Astrocyte of the cerebellum (primary cell): ENCODE measurements at places on chromosomes 1 and 21.

GRCh38 chr1:29355375-29355774 is 119.1 kb downstream of the PTPRU start:
- DNase-seq, result no peak

DNA sequence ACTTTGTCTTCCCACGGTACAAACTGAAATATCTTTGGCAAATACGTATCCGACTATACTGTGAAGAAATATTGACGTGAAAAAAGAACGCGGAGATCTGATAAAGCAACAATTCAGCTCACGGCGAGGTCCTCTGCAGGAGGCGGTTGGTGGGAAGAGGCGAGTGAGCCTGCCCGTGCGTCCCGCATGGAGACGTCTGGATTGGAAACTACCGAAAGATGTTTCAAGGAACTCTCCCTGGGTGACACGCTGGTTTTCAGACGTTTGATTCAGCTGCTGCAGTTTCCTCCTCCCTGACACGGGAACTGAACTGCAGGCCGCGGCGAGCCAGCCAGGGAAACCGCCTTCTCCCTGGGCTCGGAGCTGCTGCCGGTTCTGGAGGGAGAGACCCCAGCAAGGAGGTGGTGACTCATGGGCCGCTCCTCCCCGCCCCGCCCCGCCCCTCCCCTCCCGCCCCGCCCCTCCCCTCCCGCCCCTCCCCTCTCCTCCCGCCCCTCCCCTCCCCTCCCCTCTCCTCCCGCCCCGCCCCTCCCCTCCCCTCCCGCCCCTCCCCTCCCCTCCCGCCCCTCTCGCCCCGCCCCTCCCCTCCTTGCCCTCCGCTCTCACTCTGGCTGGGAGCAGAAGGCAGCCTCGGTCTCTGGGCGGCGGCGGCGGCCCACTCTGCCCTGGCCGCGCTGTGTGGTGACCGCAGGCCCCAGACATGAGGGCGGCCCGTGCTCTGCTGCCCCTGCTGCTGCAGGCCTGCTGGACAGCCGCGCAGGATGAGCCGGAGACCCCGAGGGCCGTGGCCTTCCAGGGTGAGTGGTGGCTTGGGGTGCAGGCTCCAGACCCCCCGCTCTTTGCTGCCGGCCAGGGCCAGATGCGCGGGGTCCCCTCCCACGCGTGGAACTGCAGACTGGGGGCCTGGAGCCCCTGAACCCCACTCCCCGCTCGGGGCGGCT is at the start of gene COL6A1:
COL6A1 (plus strand) TSS at position 620 of the 941 bp plus-strand sequence; CDS start at position 701, 81 bp downstream.
- peak; percentile 75 for DNase-seq

GRCh38 chr1:151612501-151613281 is 841 bp downstream of the SNX27 start:
- no peak for DNase-seq

DNA sequence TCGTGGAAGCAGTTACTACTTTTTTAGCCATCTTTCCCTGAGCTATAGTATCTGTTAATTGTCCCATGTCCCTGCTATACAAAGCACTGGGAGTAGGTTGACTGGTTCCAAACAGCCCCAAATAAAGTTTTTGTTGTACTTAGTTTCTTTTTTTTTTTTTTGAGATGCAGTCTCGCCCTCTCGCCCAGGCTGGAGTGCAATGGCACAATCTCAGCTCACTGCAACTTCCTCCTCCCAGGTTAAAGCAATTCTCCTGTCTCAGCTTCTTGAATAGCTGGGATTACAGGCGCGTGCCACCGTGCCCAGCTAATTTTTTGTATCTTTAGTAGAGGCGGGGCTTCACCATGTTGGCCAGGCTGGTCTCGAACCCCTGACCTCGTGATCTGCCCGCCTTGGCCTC is 3.3 kb downstream of the NCSTN start:
- no peak for DNase-seq

GRCh38 chr1:58432851-58433668 is 113.5 kb downstream of the OMA1 start:
- DNase-seq, result peak; percentile 83

GRCh38 chr1:11700601-11701467 is 9.3 kb downstream of the DRAXIN start:
- DNase-seq, result no peak

DNA sequence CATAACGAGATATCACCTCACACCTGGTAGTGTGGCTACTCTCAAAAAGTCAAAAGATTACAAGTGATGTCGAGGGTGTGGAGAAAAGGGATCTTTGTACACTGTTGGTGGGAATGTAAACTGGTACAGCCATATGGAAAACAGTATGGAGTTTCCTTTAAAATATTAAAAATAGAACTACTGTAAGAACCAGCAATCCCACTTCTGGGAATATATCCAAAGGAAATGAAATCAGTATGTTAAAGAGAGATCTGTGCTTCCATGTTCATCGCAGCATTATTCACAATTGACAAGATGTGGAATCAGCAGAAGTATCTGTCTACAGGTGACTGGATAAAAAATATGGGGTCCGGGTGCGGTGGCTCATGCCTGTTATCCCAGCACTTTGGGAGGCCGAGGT is 7.6 kb upstream of the PIK3C2B start:
- no peak for DNase-seq

DNA sequence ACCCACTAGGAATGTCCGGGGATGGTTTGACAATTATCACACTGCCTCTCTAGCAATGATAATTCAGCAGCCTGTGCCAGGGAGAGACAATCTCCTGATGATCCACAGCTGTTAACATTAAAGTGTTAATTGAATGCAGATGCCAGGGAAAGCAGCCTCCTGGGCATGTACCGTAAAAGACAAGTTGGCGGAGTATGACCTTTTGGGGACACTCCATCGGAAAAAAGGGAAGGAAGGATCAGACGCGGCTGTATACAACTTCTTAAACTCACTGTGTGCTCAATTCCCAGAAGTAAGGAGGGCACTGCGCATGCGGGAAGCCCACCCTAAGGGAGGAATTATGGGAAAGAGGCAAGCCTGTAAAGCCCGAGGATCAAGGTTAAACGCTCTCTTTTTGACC is 62.6 kb downstream of the MAP3K7CL start:
- DNase-seq, result no peak

GRCh38 chr1:176205332-176205914 is 1.7 kb downstream of the COP1 start:
- no peak for DNase-seq

- DNase-seq, result no peak
Measured at GRCh38 chr1:154406886-154407197, 1.7 kb downstream of the IL6R start.

DNA sequence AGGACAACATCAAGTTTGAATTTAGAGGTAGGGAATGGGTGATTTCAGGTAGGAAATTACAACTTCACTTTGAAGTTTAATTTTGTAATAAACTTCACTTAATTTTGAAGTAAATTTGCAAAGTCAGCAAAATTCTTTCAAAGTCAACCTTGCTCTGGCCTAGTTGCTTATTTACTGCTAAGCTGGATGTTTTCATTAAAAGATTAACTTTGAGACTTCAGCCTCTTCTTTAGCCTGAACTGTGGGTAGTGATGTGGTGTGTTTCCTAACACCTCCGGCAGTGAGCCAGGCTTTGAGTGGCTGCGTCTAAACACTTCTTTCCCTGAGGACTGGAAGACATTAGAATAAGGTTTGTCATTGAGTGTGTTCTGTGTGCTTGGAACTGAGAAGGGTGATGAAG is at the start of gene HAO2:
HAO2 (plus strand) TSS at position 232 of the 400 bp plus-strand sequence. CDS start 12,301 bp downstream, outside the sequence.
- no peak for DNase-seq
